ENCODE measurements at places on chromosomes 1 and 21.

DNA sequence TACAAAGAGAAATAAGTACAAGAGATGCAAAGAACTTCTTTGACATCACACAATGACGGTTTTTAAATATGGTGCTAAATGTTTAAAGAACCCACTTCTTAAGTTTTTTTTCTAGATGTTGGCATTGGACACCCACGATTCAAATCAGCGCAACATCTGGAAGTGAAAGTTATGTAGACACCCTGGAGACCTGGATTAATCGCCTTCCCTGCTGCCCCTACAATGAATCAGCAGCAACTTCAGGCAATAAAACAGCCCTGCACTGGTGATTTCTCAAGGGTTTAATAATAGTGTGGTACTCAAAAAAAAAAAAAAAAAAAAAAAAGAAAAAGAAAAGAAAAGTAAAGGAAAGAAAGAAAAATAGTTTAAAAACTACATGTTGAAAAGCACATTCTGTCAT lies 248.3 kb downstream of the NUF2 start:
- no peak for DNase-seq

GRCh38 chr21:15001857-15002606 lies 62.8 kb downstream of the NRIP1 start:
- no peak for DNase-seq

GRCh38 chr1:46686255-46686654 lies 14.6 kb downstream of the TEX38 start:
- no peak for DNase-seq

- no peak for DNase-seq
These were observed 96.0 kb upstream of the ERRFI1 start for GRCh38 chr1:8122160-8122476.

DNA sequence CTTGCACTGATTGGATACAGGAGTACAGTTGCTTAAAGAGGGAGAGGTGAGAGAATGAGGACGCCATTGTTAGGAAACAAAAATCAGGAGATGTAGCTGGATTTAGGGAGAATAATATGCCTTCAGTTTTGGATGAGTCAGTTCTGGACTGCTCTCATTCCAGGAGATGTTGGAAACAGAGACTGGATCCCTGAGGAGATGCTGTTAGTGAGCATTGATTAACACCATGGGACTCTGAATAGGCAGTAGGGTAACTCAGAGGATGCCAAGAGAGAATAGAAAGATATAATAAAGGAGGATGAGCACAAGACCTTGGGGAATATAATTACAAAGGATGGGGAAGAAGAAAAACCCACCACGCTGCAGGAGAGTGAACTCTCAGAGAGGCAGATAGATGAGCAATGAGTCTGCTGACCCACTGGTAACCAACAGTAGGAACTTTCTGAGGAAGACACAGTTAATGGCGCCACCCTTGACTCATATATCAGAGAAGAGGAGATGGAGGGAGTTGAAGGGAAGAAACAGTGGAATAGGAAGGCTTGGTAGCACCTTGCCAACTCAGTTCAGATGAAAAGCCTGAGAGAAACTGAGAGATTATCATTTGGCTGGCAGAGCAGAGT lies 10.5 kb downstream of the KCNJ15 start:
- no peak for DNase-seq

GRCh38 chr1:151898519-151898991 lies 10.8 kb downstream of the THEM4 start:
- DNase-seq, result no peak

DNA sequence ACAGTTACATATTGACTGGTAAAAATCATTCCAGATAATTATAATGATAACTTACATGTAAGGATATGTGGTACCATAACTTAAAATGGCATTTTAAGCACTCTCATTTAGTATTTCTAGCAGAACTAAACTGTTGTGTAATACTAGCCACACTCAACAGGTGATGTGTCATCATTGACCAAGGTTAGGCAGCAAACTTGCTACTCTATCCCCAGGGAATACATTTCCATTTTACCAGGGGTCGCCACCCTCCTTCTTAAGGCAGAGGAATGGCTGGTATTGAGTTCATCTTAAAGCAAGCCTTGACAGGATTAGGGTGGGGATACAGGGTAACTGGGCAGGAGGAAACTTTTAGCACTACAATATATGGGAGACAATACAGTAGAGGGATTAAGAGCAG lies 259.8 kb upstream of the CAMK1G start:
- DNase-seq, result no peak
